Tibial artery (tissue), 4 donors: ENCODE measurements at places on chromosomes 11 and 22.

- DNase-seq: no peak
Measured at GRCh38 chr11:134944986-134945385, 532.9 kb upstream of the B3GAT1 start.

GRCh38 chr22:37848587-37849088 lies 581 bp upstream of the EIF3L start:
- DNase-seq: no peak

- DNase-seq: no peak
Measured at GRCh38 chr22:24584166-24584790, 8.6 kb downstream of the LRRC75B start.

DNA sequence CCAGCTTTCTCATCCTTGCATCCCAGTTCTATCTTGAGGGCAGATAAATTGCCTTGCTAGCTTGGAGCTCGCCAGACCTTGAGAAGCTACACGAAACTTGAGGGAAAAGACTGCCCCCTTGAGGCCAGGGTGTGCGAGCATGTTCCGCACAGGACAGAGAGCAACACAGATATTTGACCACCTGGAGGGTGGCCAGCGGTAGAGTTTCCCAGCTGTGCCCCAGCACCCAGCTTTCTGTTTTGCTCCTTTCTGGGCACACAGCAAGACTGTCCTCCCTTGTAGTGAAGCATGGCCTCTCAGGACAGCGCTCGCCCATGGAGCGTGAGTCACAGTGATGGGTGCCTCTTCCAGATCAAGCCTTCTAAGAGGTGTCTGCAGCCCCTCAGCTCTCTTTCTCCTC lies 23.5 kb downstream of the SPATA19 start:
- DNase-seq: no peak

DNA sequence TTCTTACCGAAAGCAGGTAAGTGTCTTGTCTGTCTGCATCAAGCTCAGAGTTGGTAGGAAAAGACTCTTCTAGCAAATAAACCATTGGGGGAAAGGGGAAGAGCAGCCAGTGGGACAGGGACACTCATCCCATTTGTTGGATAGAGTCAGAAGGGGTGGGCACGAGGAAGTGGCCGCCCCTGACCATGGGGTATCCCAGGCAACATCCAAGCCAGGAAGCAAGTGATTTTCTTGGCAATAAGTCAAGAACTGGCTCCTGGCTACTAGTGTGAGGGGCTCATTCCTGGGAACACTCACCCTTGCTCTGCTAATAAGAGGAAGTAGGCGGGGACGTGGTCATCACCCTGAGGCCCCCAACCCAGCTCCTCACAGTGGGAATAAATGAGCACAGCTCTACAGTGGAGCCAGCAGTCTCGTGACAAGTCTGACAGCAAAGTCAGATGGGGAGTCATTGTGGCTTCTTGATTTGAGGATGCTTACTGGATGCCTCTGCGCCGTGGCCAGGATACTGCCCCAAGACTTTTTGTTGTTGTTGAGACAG lies 6.7 kb downstream of the SLC25A18 start:
- no peak for DNase-seq

GRCh38 chr11:78380615-78381051 lies 37.0 kb downstream of the GAB2 start:
- DNase-seq: no peak

GRCh38 chr11:17504330-17505107 lies 27.9 kb upstream of the ABCC8 start:
- peak; percentile 78 for DNase-seq

DNA sequence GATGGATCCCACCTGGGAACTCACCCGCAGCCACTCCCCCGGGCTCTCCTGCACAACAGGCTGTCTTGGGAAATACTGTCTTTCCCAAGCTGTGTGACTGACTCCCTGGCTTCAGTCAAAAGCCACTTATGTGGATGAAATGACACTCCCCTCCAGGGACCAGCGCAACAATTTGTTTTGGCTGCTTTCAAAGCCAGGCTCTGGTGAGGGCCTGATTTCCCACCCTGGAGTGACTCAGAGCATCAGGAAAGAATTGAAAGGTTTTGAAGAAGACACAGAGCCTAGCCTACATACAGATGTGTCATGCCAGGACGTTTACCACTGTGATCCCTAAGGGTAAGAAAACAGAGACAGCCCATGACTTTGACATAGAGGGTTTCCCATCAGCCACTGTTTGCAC lies 550.5 kb downstream of the MIAT start:
- peak; percentile 81 for DNase-seq
